Activated naive CD4-positive, alpha-beta T cell treated with anti-CD3 and anti-CD28 coated beads, Interleukin-2, amount 50 U/mL, for 16 hours (primary cell): ENCODE measurements at places on chromosomes 11 and 22.

DNA sequence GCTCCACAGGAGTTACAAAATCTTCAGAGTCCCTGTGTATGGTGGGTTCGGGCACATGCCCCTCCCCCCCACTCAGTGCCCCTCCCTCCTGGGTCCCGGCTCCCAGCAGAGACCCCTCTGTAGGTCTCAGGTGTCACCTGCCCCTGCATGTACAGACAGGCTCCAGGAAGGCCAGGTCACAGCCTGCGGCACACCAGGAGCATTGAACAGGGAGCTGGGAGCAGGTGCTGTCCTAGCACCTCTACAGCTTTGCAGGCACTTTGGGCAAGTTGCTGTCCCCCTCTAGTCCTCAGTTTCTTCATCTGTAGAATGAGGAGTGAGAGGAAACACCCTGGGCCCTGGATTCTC, 80.1 kb upstream of the RTL6 start:
- DNase-seq = no peak

- DNase-seq = no peak
Observed at GRCh38 chr11:7576726-7577290, 63.0 kb downstream of the PPFIBP2 start.

- no peak for DNase-seq
Observed at GRCh38 chr22:30232716-30233218, 13.8 kb downstream of the LIF start.

- no peak for DNase-seq
Observed at GRCh38 chr11:209275-210121, 2.0 kb downstream of the RIC8A start.

GRCh38 chr11:45501392-45502225, 163.8 kb downstream of the CHST1 start:
- no peak for DNase-seq
